ENCODE measurements at places on chromosomes 2 and 18.

DNA sequence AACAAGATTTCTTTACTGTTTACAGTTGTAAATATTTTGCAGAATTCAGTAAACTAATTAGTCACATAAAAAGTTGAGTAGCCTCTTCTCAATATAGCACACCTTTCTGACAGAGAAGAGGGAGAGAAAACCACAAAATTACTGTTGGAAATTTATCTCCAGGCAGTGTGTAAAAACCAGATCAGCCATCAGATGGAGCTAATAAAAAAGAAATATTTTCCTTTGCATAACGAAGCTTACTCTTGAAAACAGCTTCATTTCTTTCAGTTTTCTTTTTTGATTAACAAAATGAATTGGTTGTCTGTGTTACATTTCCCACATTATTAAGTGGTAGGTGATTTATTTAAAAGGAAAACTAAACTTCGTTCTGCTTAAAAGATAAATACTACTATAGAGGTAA is 259.3 kb upstream of the KCNJ3 start:
- DNase-seq = no peak

DNA sequence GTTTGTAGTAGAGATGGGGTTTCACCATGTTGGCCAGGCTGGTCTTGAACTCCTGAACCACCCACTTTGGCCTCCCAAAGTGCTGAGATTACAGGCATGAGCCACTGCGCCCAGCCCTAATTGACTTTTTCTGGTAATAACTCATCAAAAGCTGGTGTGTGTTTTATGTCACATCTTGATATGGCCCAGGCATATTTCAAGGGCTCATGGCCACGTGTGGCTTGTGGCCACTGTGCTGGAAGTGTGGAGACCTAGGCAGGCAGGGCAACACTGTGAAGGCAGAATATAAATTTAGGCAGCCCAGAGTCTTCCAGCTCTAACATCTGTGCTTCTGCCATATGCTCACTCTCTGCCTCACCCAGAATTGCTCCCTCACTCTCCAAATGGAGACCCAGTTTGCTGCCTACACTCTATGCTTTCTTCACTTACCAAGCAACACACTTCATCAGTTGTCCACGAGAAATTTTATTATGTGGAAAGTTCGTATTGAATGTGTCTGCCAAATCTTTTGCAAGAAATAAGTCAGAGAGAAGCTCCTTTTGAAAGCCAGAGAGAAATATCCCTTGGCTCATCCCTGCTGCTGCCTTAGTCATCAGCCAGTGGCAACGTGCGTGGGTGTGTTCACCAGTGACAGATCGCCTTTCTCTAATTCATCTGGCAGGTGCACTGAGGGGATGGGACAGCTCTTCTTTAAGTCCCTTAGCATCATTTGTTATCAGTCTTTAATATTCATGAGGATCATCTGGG is 129.4 kb upstream of the CXCR4 start:
- no peak for DNase-seq

- no peak for DNase-seq
These were observed 16.9 kb downstream of the DAW1 start for GRCh38 chr2:227888289-227888688.

- no peak for DNase-seq
These were observed 31.7 kb upstream of the KCTD1 start for GRCh38 chr18:26579941-26580618.

GRCh38 chr2:113234721-113235346 is 43.9 kb downstream of the PAX8 start:
- DNase-seq = no peak

- DNase-seq = no peak
These were observed 50.6 kb downstream of the UNC50 start for GRCh38 chr2:98658816-98659490.

DNA sequence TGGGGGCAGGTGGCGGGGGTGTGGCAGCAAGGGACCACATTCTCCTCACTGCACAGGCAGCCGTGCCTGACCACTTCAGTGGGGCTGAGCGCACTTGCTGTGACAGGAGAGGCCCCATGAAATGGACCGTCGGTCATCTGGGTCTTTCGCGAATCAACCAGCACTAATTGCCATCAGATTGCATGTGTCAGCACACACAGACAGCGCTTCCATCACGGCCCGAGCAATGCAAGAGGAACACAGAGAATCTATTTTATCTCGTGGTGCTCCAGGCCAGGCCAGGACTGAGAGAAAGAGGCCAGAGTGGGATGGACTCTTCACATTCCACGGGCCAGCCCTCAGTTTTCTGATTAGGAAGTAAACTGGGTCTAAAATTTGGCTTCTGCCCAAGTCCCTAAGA is 87.0 kb downstream of the EIPR1 start:
- DNase-seq = no peak

- DNase-seq = no peak
These were observed 20.7 kb downstream of the BMP10 start for GRCh38 chr2:68850524-68850923.

DNA sequence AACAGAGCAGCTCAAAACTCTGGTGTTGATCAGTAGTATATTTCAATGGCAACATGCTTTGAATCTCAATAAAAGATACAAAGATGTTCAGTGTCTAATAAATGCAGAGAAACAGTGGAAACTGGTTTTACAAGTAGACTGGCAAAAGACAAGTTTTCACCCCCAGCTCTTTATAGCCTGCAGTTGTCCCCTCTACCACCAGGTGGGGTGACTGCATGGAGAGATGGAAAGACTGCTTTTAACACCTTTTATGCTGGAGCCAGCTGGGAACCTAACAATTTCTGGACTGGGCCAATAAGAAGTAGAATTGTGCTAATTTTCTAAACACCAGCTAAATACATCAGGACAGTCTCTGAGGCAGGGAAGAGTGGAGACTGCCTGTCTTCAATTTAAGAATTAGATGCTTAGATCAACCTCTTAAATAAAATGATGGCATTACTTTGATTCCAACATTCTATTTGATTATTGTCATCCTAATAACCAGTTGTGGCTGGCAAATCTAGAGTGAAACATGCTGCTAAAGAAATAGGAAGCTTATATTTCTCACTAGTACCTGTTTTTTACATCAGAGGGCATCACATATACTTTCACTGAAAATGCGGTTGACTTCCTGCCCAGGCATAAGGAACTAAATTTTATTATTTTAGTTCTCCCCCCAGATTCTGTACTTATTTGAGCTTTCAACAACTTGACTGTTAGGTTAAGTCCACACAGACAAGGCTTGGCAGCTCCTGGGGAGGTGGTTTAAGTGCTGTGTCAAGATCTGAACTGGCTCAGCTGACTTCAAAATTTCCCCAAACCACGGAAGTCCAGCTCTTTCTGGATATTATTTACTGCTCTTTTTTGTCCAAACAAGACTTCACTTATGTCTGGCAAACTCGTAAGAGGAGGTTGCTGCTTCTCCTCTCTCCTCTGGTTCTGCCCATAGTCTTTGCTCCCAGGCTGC is 140.5 kb downstream of the TPGS2 start:
- peak; percentile 79 for DNase-seq

GRCh38 chr18:44562986-44563385 is 117.7 kb upstream of the SETBP1 start:
- no peak for DNase-seq

GRCh38 chr18:45521136-45521535 is 94.1 kb upstream of the SLC14A2 start:
- DNase-seq = no peak

DNA sequence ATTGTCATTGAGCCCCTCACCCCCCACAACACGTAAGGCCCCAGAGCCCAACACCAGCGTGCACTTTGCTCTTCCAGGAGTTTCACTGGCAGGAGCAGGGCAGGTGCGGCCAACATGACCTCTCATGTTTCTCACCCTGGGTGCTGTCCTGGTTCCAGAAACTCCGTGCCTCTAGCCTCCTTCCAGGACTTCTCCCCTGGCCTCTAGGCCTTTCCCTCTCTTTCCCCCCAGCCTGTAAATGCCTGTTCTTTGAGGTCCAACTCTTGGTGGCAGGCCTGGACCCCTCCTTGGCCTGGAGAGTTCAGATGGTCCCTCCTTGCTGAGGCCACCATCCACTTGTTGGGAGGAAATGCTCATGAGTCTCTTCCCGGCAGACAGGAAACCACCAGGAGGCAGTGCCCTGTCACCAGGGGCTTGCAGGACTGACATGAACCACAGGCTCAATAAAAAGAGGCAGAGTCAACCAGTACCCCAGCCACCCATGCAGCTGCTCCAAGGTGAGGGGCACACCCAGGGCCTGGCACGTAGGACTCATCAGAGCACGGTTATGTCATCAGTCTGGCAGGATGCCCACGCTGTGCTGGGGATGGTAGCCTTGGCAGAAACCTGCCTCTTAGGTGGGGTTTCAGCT is 1.5 kb downstream of the MALL start:
- no peak for DNase-seq

DNA sequence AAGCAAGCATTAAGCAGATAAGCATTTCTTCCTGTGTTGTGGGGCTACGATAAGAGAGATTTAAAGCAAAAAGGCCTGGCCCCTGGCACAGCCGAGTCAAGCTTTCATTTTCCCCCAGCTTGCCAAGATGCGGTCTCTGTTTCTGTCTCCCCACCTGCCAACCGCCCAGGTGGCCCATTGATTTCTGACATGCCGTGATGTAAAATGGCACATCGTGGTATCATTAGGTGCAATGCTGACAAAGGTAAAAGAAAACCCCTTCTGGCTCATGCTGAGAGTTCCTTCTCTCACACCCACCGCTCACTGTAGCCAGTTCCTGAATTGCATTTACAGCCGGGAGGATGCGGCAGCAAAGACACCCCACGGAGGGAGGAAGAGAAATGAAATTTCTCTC is 62.8 kb downstream of the BOD1L2 start:
- no peak for DNase-seq

Data from femur (tissue), 1 donor.